ENCODE measurements at places on chromosomes 7 and 10. TPM values are rescaled to one million over a fixed set of nuclear protein-coding genes. Genes with fewer than 3 reads are reported as not detected.

GRCh38 chr7:151008511-151009323, 15.6 kb downstream of the ATG9B start:
- peak; percentile 76 for DNase-seq

- no peak for DNase-seq
These were observed 45.0 kb upstream of the PRR15 start for GRCh38 chr7:29518616-29519015.

GRCh38 chr10:86306628-86307278, 59.8 kb downstream of the GRID1 start:
- DNase-seq, result peak; percentile 33

The CD36 gene
- 0.83 TPM for total RNA-seq

The VTI1A gene
- 38.7 TPM for total RNA-seq

The PLXNA4 gene
- total RNA-seq, result 0.11 TPM
